ENCODE measurements at places on chromosomes 7 and 10. TPM values are rescaled to one million over a fixed set of nuclear protein-coding genes. Genes with fewer than 3 reads are reported as not detected.

DNA sequence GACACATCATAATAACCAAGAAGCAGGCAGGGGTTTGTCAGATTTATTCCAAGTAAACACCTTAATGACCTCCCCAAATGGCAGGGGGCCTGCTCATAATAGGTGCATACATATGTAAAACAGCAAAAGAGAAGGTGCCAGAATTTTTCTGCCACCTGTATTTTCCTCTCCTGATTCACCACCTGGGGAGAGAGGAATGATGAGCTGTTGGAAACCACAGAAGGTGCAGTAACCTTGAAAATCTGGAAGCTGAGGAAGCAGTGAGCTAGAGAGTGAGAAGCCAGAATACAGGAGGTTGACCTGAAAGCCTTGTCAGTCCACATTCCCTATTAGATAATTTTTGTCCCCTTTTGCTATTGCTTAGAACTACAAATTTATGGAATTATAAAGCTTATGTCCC lies 46.2 kb upstream of the PDE1C start:
- DNase-seq = no peak

Gene CLDN3
- not detected for total RNA-seq

Gene CFAP46
- 1.9 TPM for total RNA-seq

Gene SDK1
- 7.0 TPM for total RNA-seq

- no peak for DNase-seq
Measured at GRCh38 chr7:139771001-139771956, 6.5 kb downstream of the HIPK2 start.

Gene IFIT5
- total RNA-seq = 60.7 TPM

DNA sequence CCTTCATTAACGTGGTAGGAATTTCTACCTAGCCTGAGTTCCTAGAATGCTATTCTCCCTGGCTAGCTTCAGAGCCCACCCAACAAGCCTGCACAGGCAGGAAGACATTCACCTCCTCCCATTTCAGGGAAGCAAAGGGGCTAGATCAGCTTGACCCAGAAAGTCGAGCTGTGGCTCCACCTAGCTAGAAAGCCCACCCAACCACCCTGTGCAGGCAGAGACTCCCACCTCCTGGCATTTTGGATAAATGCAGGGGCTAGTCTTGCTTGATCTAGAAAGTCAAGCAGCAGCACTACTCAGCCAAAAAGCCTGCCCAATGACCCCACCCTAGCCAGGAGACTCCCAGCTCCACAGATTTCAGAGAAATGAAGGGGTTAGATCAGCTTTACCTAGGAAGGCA lies 479.5 kb downstream of the SDK1 start:
- DNase-seq = no peak

- DNase-seq = no peak
Measured at GRCh38 chr10:78768041-78768835, 300.5 kb upstream of the ZMIZ1 start.

DNA sequence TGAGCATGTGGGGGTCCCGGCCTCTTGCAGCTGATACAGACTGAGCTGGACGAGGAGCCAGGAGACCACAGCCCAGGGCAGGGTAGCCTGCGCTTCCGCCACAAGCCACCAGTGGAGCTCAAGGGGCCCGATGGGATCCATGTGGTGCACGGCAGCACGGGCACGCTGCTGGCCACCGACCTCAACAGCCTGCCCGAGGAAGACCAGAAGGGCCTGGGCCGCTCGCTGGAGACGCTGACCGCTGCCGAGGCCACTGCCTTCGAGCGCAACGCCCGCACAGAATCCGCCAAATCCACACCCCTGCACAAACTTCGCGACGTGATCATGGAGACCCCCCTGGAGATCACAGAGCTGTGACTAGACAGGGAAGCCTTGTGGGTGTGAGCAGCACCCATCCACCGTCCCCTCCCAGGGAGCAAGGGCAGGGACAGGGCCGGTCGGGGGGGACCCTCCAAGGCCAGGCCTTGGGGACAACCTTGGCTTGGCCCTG lies 36.1 kb downstream of the PSAP start:
- DNase-seq = no peak

All from occipital lobe (tissue), 3 donors.